ENCODE measurements at places on chromosomes 4 and X.
A peak's percentile ranks its signal among the peaks of the same experiment; 100 is the strongest.

DNA sequence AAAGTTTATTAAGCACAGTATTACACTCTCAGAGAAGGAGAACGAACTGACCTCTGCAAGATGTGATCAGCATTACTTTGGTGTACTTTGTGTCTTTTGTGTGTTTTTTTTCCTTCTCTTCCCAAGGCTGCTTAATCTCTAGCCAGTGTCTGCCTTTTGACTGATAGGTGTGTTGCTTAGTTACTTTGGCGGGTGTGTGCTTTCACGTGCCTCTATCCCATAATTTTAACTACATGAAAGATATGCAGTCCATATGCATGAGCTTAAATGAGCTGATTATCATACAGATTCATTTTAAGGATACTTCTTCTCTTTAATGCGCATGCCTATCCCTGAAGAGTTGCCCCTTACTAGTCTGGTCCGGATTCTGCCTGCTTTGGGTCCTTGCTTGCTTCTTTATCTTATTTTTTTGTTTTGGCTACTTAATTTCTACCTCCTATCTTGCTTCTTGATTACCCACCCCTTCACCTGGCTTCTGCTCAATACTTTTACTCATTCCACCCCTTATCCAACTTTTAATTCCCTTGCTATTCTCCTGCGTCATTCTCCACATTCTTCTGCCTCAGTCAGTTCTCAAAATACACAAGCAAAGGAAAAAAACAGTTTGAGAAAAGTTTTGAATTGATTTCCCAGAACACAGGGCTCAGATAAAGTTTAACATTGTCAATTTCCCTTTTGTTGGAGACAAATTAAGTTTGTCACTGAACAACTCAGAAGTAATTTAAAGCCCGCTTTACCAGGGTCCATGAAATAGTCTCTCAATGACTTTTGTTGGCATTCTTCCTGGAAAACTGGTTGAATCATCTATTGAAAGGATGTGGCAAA is 182.0 kb downstream of the TENT5D start:
- no peak for DNase-seq

- DNase-seq: no peak
Observed at GRCh38 chr4:89329280-89329679, 21.7 kb upstream of the GPRIN3 start.

GRCh38 chr4:182894681-182895275 is 22.4 kb downstream of the DCTD start:
- DNase-seq: no peak

GRCh38 chrX:115232933-115233496 is 881 bp downstream of the LRCH2 start:
- DNase-seq: no peak

- peak; percentile 79 for DNase-seq
Observed at GRCh38 chrX:10189317-10190268, 32.8 kb downstream of the CLCN4 start.
